ENCODE measurements at places on chromosomes 13 and 19.

- DNase-seq, result no peak
Observed at GRCh38 chr19:4952945-4953344, 16.0 kb upstream of the KDM4B start.

DNA sequence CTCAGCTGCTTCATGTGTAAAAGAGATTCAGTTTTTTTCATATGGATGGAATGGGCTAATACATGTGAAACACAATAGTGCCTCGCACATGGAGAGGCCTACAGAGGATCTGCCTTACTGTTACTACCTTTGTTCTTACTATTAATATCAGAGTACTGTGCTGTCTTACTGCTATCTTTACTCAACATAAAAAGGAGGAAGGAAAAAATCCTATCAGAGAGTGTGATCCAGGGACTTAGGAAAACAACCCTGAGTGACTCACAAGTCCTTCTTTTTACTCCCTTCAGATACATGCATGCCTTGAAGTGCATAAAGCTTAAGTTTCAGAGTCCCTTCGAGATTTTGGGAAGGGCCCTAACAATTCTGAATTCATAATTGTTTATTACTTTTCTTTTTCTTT is 136.8 kb downstream of the TBC1D4 start:
- DNase-seq, result peak; percentile 16

DNA sequence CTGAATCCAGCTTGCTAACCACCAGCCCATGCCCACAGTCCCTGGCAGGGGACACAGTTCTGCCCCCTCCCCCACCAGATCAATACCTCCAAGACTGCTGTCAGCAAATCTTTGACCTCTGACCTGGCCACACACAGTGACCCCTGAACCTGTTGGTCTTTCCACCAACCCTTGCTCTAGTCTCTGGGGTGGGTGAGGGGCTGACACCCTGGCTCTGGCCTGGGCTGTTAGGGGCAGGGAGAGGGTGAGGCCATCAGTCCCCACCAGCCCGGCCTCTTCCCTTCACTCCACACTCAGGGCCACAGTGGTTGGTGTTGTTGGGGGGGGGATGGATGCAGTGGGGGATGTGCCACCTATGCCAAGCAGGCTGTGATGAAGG is 21.8 kb upstream of the SLC7A10 start:
- no peak for DNase-seq

DNA sequence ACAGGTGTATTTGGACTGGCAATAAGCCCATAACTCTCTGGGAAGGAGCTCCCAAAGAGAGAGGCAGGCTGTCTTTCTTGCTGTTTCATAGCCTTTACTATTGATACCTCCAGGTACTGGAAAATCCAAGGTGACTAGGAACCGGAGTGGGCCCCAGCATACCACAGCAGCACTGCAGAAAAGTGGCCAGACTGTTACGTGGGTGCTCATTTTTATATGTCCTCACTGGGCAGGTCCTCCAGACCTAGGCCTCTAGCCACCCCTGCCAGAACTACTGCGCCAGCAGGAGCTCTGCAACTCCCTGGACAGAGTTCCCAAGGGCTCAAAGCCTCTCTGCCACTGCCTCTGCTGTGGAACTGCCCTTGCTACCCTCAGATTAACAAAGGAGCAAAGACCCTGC is 46.4 kb downstream of the LIG4 start:
- no peak for DNase-seq

- DNase-seq, result no peak
Observed at GRCh38 chr13:85095418-85096272, 703.6 kb downstream of the SLITRK6 start.

GRCh38 chr19:2815923-2816322 is 3.7 kb upstream of the ZNF554 start:
- no peak for DNase-seq

- DNase-seq, result no peak
Observed at GRCh38 chr19:41928221-41928683, at the start of gene ERFL. TSS of gene ERFL (minus strand) at chr19:41928449. CDS start at chr19:41912919, 15,530 bp downstream.

DNA sequence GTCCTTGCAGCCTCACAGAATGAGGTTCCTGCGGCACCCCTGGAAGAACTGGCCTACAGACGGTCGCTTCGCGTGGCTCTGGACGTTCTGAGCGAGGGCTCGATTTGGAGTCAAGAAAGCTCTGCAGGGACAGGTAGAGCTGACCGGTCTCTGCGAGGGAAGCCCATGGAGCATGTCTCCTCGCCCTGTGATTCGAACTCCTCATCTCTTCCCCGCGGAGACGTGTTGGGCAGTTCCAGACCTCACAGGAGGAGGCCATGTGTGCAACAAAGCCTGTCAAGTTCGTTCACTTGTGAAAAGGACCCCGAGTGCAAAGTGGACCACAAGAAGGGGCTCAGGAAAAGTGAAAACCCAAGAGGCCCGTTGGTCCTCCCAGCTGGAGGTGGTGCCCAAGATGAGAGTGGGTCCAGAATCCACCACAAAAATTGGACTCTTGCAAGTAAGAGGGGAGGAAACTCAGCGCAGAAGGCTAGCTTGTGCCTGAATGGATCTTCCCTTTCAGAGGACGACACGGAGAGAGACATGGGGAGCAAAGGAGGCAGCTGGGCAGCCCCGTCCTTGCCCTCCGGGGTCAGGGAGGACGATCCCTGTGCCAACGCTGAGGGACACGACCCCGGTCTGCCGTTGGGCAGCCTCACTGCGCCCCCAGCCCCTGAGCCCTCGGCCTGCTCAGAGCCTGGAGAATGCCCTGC is 23.4 kb upstream of the NDUFS7 start:
- no peak for DNase-seq

DNA sequence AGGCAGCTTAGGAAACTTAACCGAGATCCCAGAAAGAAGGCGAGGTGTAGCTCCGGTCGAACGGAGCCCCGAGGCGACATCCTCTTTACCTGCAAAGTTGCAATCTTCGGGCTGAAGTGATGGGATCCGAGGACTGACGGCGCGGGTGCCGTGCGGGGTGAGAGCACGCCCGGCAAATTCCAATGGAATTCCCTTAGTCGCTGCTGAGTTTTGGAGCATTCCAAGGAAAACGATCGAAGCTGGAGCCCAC is 141 bp downstream of the TRPC4 start:
- DNase-seq, result no peak

GRCh38 chr19:33299051-33299688 is 3.2 kb downstream of the CEBPA start:
- no peak for DNase-seq

- DNase-seq, result peak; percentile 50
Observed at GRCh38 chr13:25253702-25254101, 33.6 kb downstream of the MTMR6 start.

DNA sequence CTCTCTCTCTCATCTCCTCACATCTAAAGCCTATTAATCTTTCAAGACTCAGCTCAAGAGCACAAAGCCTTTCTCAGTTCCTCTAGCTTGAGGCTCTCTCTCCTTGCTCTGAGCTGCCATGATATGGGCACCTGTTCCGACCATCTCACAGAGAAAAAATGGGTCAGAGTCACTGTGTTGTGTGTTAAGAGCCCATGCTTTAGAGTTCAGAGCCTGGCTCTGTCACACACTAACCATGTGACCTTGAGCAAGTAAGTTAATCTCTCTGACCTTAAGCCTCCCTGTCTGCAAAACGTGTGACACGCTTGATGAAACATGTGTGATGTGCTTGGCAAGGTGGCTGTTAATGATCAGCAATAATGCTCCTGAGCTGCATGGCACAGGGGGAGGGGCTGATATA is 245.2 kb downstream of the DLEU7 start:
- DNase-seq, result no peak

DNA sequence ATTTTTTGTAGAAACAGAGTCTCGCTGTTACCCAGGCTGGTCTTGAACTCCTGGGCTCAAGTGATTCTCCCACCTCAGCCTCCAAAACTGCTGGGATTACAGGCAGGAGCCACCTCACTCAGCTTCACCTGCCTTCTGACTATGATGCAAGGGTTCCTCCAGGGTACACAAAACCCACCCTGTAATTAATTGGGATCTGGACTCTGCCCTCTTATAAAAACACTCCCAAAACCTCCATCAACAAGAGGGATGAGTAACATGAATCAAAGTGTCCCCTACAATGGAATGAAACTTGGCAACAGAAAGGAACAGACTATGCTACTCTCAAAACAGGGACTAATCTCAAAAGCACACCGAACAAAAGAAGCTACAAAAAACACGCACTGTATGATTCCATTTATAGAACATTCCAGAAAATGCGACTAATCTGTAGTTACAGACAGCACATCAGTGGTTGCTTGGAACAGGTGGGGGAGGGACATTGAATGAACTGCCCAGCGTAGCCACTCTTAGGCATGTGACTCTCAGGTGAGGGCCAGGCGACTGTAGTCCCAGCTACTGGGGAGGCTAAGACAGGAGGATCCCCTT is 3.2 kb upstream of the PRR36 start:
- DNase-seq, result no peak

DNA sequence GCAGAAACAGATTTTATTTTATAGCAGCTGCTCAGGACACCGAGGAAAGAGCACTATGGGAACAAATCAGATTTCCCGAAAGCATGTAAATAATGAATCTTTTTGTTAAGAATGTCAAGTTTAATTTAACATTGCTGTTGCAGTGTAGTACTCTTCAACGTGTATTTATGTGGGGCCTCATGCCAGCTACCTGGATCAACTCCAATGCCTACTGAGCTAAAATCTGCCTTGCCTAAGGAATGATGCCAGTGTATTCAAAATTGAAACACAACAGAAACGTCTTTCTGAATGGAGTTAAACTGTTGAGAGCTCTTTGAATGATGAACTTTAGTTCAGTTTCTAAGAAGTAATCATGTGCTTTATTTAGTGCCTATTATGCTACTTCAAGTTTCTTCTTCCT is 1379.8 kb upstream of the ATXN8OS start:
- DNase-seq, result no peak

DNA sequence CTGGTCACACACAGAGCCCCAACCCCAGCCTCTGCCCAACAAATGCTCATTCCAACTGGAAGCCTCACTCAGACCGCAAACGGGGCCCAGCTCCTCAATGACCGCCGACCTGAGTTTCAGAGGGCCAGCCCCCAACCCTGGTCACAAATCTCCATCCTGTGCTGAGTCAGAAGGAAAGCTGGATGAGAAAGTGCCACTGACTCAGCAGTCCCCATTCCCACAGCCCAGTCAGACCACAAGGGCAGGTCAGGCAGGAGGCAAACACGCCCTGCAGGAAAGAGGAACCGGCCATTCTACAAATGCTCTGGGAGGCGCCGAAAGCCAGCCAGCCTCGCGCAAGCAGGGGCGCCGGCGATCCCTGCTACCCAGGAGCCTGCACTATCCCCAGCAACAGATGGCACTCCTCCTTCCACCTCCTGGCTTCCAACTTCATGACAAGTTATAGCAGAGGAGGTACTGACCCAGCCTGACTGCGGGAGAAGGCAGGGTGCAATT is 14.1 kb upstream of the PRKD2 start:
- no peak for DNase-seq

GRCh38 chr19:16671652-16672274 is 10.8 kb downstream of the TMEM38A start:
- DNase-seq, result no peak

- no peak for DNase-seq
Observed at GRCh38 chr19:30935146-30935545, 414.1 kb downstream of the TSHZ3 start.

DNA sequence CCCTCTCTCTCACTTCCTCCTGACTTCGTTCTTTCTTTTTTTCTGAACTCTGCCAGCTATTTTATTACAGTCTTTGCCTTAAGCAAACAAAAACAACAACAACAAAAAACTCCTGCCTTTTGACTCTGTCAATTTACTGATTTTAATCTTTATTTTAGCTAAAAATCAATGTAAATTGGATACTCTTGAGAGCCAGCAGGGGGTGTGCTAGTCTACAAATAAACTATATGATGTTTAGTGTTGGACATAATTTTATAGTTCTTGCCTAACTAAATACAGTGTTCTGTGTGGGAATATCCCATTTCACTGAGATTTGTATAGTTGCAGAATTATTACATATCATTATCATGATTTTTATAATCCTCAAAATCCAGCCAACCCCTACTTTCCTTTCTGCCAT is 1199.9 kb upstream of the SPRY2 start:
- no peak for DNase-seq

- DNase-seq, result no peak
Observed at GRCh38 chr19:39083983-39084731, at the start of gene ACP7. TSS of gene ACP7 (plus strand) at chr19:39084368. CDS start at chr19:39085270, 902 bp downstream.

DNA sequence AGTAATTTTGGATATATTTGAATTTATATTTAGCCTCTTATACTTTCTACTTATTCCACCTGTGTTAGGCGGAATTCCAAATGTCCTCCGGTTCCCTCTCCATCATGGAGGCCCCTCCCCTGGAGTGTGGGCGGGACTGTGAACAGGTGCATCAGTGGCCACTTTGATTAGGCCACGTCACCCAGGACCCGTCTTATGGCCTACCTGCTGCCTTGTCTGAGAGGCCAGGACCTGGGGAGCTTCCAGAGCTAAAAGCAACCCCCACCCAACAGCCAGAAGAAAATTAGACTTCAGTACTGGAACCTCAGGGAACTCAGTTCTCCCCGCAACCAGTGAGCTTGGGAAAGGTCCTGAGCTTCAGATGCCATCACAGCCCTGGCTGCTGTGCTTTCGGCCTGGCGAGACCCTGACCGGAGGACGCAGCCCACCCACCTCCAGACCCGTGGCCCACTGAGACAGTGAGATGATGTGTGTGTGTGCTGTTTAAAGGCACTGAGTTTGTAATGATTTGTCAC is 200.2 kb upstream of the SOX1 start:
- no peak for DNase-seq

- DNase-seq, result no peak
Observed at GRCh38 chr13:83622422-83622784, 259.9 kb downstream of the SLITRK1 start.

DNA sequence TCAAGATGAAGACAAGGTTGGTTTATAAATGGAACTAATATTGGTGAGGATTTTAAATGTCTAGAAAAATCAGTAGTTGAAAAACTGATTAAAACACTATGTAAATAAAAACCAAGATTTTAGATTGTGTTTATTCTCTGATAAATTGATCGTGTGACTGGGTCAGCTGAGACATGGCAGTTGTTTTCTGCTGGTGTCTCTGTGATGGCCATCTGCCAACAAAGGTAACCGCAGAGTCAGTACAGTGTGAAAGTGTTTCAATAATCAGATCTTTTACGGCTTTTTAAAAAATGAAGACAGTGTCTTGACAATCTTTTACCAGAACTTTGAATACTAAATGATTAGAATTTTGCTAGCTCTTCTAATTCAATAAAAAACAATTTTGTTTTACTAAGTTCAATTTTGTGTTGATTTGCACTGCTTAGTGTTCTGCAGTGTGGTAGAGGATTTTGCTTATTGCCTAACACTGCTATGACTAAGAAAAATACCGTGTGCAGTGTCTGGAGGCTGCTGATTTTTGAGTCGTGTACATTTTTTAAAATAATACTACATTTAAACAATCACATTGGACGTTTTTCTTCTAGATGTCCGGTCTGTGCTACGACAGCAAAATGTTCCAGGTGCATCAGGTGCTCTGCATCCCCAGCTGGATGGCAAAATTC is 32.7 kb upstream of the GPR183 start:
- DNase-seq, result no peak

GRCh38 chr19:50537769-50538230 is 24.1 kb upstream of the ASPDH start:
- DNase-seq, result peak; percentile 86
